ENCODE measurements at places on chromosomes 6 and 20.

DNA sequence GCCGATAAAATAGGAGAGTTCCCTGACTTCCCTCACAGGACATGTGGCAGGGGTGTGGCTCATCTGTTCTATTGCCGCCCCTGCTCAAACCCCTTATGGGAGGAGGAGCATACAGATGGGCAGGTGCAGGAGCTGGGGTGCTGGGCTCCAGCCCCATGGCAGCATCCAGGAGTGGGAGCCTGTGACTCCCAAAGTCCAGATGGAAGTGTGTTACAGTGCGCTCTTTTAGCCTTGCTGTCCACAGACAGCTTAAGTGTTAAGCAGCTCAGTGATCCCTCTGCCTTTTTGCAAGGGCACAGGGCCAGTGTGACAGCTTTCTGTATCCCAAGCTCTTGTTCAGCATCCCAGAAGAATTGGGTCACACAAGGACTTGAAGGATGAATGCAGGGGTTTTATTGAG lies 212.3 kb upstream of the MYLIP start:
- DNase-seq: no peak

DNA sequence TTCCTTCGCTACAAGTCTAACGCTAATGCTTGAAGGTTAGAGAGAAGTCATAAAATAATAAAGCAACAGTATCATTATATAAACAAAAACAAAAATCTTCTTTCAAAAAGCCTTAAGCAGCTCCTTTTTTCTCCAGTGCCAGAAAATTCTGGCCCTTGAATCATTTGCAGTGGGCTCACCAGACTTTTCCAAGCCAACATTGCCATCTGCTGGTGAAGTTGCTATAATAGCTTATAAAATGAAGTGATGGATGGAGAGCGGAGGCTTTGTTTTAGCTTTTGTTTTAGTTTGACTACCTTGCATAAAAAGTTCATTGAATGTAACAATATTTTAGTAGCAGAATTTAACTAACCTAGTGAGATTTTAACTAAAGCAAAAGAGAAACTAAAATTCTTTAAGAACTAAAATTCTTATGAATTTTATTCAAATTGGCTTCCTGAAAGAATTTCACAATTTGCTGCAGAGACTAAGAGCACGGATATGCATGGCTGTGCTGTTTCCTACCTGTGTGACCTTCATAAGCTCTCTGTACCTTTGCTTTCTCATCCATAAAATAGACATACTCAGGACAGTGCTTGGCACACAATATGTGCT lies 44.8 kb upstream of the SLC2A12 start:
- peak; percentile 17 for DNase-seq

GRCh38 chr6:35360349-35361138 lies 18.2 kb downstream of the PPARD start:
- DNase-seq: no peak

GRCh38 chr6:163162874-163163213 lies 251.7 kb upstream of the QKI start:
- DNase-seq: no peak

GRCh38 chr6:143707697-143708096 lies 29.9 kb downstream of the PHACTR2 start:
- no peak for DNase-seq

GRCh38 chr20:46050444-46050843 lies 21.4 kb downstream of the SLC12A5 start:
- DNase-seq: no peak

- DNase-seq: no peak
Measured at GRCh38 chr6:159945801-159946392, 23.0 kb upstream of the IGF2R start.

- no peak for DNase-seq
Measured at GRCh38 chr6:87071683-87072082, 23.2 kb downstream of the CGA start.

- no peak for DNase-seq
Measured at GRCh38 chr6:90643381-90643780, 56.5 kb upstream of the MAP3K7 start.
